T-helper 17 cell (primary cell): ENCODE measurements at places on chromosomes 1 and 21.

DNA sequence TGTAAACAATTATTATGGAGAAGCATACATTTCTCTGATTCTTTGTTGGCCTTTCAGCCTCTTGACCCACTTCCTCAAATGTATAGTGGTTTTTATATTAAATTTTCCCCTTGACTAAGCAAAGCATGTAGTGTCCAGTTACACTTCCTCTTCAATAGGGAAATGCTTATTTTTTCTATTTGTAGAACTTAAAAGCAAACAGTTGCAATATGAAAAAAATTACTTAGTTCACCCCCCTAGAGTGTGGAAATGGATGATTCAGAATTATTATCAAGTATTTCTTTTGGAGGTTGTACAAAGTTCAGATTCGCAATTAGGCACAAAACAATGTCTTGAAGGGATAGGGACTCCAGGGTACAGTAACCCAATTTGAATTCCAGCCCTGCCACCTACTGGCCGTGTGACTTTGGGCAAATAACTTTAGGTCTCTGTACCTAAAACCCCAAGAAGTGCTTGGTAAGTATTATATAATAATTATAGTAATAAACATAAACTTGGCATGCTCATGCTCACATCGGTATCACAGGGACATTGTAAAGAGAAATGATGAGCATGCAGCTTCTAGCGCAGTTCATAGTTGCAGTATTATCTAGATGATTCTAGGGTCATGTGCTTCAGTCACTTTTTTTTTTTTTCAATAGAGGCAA, 28.6 kb upstream of the IFNGR2 start:
- no peaks in the 10 kb centered on the region for H3K27me3 ChIP-seq
- H3K4me1 ChIP-seq: peaks cover 8% of the 10 kb centered on the region
- H3K36me3 ChIP-seq: no peaks in the 10 kb centered on the region
- DNase-seq: peak; percentile 28
- H3K27ac ChIP-seq: no peak overlapping the region

- peaks cover 19% of the 10 kb centered on the region for H3K27me3 ChIP-seq
- DNase-seq: no peak
- no peaks in the 10 kb centered on the region for H3K4me1 ChIP-seq
- H3K36me3 ChIP-seq: no peaks in the 10 kb centered on the region
Observed at GRCh38 chr1:4461726-4462290, 192.6 kb upstream of the AJAP1 start.

GRCh38 chr1:35319988-35320713, 51.6 kb downstream of the ZMYM4 start:
- no peak overlapping the region for H3K4me3 ChIP-seq
- no peak overlapping the region for H3K27ac ChIP-seq
- DNase-seq: no peak

DNA sequence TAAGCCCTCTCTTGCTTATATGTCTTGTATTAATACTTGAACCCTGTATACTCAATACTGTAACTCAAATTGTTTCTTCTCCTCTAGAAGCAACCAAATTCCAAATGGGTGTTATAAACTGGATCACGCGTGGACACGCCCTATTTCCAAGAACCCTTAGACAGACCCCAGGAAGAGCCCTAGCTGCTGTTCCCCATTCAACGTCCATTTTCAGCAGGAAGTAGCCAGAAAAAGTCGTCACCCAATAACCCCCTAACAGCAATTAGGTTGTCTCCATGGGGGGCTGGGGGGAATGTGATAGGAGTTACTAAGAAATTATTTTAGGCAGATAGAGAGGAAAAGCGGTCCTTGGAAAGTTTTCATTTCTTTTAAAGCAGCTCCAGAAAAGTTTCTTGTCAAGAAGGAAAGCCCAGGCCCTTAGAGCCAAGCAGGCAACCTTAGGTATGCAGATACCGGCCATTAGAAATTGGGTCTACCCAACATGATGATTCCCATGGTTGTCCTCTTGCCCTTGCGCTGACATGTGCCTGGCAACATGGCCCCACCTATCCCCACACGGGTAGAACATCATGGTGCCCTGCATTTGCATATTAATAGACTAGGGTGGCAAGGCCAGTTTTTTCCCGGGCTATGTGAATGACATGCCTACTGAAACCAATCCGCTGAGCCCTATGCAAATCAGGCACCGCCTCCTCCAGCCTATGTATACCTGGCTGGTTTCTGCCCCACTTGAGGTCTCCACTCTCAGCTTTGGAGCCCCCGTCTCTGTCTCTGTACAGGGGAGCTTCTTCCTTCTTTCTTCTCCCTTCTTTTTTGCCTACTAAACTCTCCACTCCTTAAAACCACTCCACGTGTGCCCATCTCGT, 4.0 kb upstream of the CD46 start:
- H3K4me1 ChIP-seq: peaks cover 31% of the 10 kb centered on the region
- H3K4me3 ChIP-seq: no peak overlapping the region
- peaks cover 4% of the 10 kb centered on the region for H3K36me3 ChIP-seq
- DNase-seq: no peak
- no peak overlapping the region for H3K27ac ChIP-seq

- H3K36me3 ChIP-seq: peaks cover 6% of the 10 kb centered on the region
- no peak overlapping the region for H3K4me3 ChIP-seq
- peaks cover 14% of the 10 kb centered on the region for H3K4me1 ChIP-seq
Observed at GRCh38 chr1:77350012-77350770, 68.4 kb downstream of the AK5 start.

DNA sequence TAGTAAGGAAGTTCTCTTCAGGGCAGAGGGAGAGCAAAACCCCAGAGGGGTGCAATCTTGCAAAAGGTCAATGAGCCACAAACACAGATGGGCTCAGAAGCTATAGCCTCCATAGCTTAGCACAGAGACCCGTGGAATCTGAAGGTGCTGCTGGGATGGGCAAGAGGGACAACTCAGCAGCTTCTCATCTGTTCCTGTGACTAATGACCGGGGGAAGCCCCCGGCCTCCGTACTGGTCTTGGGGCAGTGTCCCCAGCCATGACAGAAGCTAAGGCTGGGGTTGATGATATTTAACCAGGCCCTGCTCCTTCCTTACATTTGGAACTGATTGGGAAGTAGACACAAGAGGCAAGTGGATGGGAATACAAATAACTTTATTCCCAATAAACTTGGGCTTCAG, 19.1 kb downstream of the EXOC8 start:
- H3K27me3 ChIP-seq: no peaks in the 10 kb centered on the region
- H3K36me3 ChIP-seq: no peaks in the 10 kb centered on the region
- H3K4me3 ChIP-seq: no peak overlapping the region
- H3K4me1 ChIP-seq: peaks cover 4% of the 10 kb centered on the region

DNA sequence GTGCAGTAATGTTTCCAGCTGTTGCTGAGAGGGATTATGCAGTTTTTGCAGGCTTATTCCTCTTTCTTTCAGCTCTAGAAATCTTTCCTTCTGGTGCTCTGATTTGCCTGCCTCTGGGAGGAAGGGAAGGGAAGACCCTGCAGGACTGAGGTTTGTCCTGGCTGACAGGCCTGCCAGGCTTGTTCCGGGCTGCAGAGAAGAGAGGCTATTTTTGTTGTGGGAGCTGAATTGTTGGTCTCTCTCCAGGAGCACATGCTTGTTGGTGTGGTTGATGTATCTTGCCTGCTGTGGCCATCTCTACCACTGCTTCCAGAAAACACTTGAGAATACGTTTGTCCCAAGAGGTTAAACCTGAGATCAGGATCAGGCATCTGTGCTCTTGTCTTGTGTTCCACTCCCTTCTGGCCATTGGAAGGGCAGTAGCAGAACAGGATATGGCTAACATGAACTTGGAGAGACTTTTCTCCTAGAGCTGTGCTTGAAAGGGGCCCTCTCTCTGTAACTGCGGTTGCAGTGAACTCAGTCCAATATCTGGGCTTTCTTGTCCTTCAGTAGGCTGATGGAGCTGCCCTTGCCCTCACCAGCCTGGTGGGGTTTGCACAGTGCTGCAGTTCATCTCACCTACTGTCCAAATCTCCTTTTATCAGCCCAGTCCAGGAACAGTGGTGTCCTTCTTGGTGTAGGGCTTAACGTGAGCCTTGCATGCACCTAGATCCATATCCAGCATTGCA, 21.5 kb upstream of the SLC25A34 start:
- H3K4me3 ChIP-seq: no peak overlapping the region
- peaks cover 5% of the 10 kb centered on the region for H3K4me1 ChIP-seq
- no peak overlapping the region for H3K27ac ChIP-seq
- H3K36me3 ChIP-seq: peaks cover under 1% of the 10 kb centered on the region

- H3K4me3 ChIP-seq: peak overlapping the region; percentile 93
- H3K27me3 ChIP-seq: peaks cover under 1% of the 10 kb centered on the region
- no peaks in the 10 kb centered on the region for H3K36me3 ChIP-seq
- H3K27ac ChIP-seq: peak overlapping the region; percentile 66
- peaks cover 18% of the 10 kb centered on the region for H3K4me1 ChIP-seq
Observed at GRCh38 chr1:165828669-165829329, 1.4 kb downstream of the UCK2 start.

DNA sequence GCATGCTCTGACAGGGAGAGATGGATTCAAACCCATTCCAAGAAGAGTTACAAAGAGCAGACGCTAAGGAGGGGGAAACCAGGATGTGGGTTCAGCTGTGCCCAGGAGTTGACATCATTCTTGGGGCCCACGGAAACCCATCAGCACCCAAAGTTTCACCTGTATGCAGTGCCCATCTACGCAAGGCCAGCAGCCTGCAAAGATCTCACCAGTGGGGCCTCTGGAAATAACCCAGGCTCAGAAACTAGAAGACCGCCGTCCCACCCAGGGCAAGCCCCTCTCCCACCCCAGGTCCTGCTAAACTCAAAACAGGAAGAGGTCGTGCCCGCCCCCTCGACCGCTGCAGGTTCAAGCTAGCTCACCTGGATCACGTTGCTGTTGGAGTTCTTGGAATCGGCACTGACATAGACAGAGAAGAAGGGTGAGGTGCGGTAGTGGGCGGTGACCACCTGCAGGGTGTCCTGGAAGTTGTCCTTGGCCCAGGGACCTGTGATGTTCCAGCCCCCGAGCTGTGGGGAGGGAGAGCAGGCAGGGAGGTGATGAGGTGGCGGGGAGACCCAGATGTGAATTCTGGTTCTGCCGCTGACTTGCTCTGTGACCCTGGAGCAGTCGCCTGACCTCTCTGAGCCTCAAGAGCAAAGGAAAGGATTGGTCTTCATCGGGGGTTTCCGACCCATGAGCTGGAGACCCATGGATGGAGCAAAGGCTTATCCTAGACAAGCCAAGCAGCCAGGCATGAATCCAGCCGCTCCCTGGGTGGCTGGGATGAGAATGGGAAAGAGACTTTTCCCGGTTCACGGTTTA, 31.7 kb downstream of the ECE1 start:
- no peaks in the 10 kb centered on the region for H3K27me3 ChIP-seq
- peak overlapping the region; percentile 71 for H3K4me3 ChIP-seq
- peak overlapping the region; percentile 90 for H3K27ac ChIP-seq
- no peak for DNase-seq
- peaks cover 55% of the 10 kb centered on the region for H3K4me1 ChIP-seq

DNA sequence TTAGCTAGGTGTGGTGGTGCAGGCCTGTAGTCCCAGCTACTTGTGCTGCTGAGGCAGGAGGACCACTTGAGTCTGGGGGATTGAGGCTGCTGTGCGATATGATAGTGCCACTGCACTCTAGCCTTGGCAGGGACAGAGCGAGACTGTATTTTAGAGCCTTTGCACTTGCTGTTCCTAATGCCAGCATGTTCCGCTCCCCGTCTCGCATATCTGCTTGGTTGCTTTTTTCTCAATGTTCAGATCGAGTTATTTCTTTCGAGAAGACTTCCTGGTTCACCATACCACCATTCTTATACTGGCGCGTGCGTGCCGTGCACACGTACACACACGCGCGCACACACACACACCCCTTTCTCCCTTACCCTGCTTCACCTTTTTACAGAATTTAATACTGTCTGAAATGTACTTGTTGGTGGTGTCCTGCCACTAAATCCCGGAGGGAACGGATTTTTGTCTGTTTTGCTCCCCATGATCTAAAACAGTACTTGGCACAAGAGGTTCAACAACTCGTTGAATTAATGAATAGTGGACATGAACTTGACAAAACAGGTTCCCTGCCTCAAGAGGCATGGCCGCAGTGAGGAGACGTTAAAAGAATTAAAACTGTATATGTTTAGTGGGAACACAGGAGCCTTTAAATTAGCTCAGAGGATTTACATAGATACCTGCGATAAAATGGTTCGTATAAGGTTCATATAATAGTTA, 1.1 kb upstream of the RPRD2 start:
- no peak for DNase-seq
- H3K36me3 ChIP-seq: no peaks in the 10 kb centered on the region

DNA sequence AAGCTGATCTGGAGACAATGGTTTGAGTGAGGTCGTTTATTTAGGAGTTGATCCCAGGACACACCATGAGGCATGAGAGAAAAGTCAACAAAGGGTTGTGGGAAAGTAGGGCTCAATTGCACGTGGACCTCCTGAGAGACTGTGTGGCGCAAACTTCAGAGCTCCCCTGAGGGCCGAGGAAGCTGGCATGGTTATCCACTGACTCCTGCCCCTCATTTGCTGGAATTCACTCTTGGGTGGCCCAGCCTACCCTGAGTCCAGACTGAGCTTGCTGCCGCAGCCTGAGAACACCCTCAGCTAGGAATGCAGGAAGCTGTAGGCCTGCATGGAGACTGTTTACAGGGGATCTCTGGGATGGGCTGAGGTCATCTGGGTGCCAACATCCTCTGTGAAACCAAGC, 301.0 kb downstream of the RWDD3 start:
- H3K4me3 ChIP-seq: no peak overlapping the region
- no peak for DNase-seq
- no peaks in the 10 kb centered on the region for H3K27me3 ChIP-seq
- H3K36me3 ChIP-seq: no peaks in the 10 kb centered on the region

GRCh38 chr21:24428591-24429199, 1178.6 kb downstream of the MRPL39 start:
- no peak for DNase-seq
- H3K4me1 ChIP-seq: no peaks in the 10 kb centered on the region
- H3K27me3 ChIP-seq: no peaks in the 10 kb centered on the region
- H3K4me3 ChIP-seq: peak overlapping the region; percentile 62
- H3K36me3 ChIP-seq: no peaks in the 10 kb centered on the region
- no peak overlapping the region for H3K27ac ChIP-seq

GRCh38 chr1:245240648-245241165, 85.9 kb downstream of the KIF26B start:
- peaks cover 22% of the 10 kb centered on the region for H3K27me3 ChIP-seq
- no peaks in the 10 kb centered on the region for H3K4me1 ChIP-seq
- no peaks in the 10 kb centered on the region for H3K36me3 ChIP-seq
- no peak overlapping the region for H3K4me3 ChIP-seq

DNA sequence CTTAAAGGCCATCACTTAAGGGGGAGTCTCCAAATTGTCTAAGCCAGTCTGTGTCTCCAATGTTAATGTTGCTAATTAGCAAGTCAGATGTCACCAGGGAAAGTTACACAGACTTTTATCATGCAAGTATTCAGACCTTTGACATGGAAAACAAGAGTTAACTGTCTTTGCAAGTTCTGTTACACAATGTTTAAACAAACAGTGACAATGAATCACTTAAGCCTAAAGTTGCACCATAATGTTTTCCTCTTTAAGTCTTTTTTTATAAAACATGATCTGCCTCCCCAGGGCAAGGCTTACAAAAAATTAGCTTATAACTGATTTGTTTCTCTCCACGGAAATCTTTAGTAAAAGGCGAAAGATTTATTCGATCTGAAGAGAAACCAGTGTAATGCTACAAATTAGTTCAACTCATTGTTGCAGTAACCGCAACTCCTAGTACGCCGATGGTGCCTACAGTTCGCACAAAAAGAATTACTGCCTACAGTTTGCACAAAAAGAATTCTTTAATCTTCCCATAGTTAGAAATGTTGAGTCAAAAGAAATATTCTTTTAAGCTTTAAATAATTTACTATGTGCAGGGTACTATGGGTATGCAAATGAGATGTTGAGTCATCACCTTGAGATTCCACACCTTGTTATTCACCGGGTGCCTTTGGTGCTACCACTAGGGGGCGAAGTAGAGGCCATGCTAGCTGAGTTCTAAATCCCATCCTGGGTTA, 45.3 kb downstream of the HHAT start:
- H3K4me1 ChIP-seq: peaks cover 21% of the 10 kb centered on the region
- DNase-seq: peak; percentile 53
